ENCODE measurements at places on chromosomes 3 and 15.

GRCh38 chr3:67648229-67648628 is 6.2 kb downstream of the SUCLG2 start:
- no peak for DNase-seq

- DNase-seq = no peak
Measured at GRCh38 chr3:156795890-156796481, 30.2 kb upstream of the LEKR1 start.

DNA sequence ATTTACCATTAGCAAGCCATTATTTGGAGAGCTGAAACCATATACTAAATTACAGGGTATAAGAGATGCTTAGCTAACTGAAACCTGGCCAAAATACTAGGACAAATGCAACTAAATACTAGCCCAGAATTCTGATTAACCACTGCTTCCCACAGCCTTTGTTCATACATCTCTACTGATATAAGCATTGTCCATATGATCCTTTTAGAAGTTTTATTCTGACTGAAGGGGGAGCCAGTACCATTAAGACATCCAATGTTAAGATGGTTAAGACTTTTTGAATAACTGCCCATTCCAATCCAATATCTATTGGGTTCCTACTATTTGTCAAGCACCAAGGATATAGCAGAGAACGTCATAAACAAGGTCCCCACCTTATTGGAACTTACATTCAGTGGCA is 421.3 kb downstream of the FOXP1 start:
- DNase-seq = no peak

DNA sequence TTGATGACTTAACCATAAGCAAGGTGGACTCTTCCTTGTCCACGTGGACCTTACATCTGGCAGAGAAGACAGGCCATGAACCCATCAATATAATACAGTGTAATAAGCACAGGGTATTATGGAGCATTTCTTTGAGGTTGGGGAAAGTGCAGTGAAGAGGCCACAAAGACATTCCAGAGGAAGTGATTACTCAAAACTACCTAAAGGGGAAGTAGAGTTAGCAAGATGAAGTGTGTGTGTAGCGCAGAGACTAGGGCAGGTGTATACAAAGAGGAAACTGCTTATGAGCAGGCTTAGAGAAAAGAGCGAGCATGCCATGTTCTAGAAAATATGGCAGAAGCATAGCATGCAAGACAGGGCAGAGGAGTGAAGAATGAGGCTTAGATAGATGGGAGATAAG is 17.9 kb downstream of the CP start:
- DNase-seq = no peak

- no peak for DNase-seq
Measured at GRCh38 chr3:29440413-29441305, 159.8 kb downstream of the RBMS3 start.

- no peak for DNase-seq
Measured at GRCh38 chr3:98770261-98771039, 7.3 kb downstream of the ST3GAL6 start.

GRCh38 chr15:33834892-33835743 is 133.2 kb upstream of the CHRM5 start:
- DNase-seq = no peak

GRCh38 chr15:47742334-47742733 is 25.0 kb downstream of the SEMA6D start:
- no peak for DNase-seq

- no peak for DNase-seq
Measured at GRCh38 chr3:94416768-94417167, 353.9 kb downstream of the NSUN3 start.

GRCh38 chr3:81218023-81218422 is 543.4 kb downstream of the GBE1 start:
- DNase-seq = no peak

Measured in activated T-cell treated with anti-CD3 and anti-CD28 coated beads, Interleukin-2, amount 50 U/mL, for 24 hours (primary cell).